ENCODE measurements at places on chromosomes 13 and 19.

DNA sequence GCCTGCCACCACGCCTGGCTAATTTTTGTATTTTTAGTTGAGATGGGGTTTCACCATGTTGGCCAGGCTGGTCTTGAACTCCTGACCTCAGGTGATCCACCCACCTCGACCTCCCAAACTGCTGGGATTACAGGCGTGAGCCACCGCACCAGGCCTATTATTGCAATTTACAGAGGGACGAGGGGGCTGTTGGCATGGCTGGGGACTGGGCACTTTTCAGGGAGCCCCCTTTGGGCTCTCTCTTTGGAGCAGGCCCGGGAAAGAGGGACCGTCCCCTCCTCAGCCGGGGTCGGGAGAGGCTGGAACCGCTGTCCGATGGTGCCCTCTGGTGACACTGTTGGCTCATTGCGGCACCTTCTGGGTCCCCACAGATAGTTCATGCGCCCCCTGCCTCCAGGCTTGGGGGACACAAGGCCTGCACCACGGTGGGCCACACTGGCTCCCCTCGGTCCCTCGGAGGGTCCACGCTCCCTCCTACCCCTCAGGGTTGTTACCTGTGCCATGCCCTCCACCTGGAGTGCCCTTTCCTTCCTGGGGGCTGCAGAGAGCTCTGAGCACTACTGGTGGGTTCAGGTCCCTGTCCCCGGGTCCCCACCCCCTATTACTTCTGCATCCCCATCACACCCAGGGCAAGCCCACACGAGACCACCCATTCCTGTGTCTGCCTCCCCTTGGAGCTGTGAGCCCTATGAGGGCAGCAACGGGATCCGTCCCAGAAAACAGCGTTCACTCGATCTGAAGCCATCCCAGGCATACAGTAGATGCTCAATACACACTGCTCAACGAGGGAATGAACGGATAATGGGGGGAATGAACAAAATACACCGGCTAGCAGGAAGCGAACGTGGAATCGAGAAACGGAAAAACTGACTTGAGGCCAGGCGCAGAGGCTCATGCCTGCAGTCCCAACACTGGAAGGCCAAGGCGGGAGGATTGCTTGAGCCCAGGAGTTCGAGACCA, 12.5 kb downstream of the FEM1A start:
- DNase-seq = peak; percentile 43

- no peak for DNase-seq
Measured at GRCh38 chr19:3982701-3983541, 2.3 kb downstream of the EEF2 start.

DNA sequence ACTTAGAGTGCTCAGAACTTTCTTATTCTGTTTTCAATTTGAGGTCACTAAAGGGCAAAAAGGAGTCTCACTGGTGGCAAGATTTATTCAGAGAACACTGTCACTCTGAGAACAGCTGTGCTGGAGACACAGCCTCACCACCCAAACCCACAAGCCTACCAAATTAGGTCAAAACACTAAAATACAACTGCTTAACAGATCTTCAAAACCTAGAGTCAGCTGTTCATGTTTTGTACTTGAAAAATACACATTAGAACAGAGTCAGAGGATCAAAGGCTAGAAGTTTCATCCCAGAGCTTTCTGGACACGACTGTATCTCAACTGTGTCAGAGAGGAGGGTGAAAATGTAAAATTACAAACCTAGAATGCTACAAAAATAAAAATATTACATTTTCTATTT, 89.3 kb downstream of the MIPEP start:
- no peak for DNase-seq

DNA sequence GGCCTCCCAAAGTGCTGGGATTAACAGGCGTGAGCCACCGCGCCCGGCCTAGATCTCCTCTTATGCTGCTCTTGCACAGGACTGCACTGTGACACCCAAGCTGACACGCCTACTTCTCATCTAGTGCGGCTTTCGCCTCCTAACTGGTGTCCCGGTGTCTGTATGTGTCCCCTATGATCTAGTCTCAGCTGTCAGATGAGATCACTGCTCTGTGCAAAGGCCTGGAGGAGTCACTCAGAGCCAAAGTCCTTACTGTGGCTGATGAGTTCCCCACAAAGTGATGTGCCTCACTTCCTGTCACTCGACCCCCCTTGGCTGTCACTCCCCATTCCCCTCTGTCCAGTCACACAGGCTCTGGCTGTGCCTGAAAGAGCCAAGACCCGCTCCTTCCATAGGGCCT, 2.5 kb downstream of the ZNF556 start:
- DNase-seq = no peak

- DNase-seq = no peak
Measured at GRCh38 chr13:23541221-23541824, 28.9 kb upstream of the TNFRSF19 start.

DNA sequence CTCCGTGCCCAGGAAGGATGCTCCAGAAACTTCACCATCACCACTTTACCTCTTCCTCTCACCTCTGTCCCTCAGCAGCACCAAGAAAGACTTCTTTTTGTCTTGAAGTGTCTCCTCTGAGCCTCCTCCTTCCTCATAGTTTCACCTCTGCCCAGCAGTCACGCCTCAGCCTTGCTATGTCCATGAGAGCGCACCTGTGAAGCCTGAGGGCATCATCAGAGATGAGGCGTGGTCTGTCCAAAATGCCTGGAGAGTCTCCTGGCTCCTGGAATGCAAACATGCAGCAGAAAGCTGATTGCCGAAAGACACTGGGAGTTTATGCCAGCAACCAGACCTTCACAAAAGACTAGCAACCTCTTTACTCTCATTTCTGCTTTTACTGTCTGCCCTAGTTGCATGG, 336.6 kb downstream of the TEX29 start:
- DNase-seq = no peak
